ENCODE measurements at places on chromosomes 12 and 14.

DNA sequence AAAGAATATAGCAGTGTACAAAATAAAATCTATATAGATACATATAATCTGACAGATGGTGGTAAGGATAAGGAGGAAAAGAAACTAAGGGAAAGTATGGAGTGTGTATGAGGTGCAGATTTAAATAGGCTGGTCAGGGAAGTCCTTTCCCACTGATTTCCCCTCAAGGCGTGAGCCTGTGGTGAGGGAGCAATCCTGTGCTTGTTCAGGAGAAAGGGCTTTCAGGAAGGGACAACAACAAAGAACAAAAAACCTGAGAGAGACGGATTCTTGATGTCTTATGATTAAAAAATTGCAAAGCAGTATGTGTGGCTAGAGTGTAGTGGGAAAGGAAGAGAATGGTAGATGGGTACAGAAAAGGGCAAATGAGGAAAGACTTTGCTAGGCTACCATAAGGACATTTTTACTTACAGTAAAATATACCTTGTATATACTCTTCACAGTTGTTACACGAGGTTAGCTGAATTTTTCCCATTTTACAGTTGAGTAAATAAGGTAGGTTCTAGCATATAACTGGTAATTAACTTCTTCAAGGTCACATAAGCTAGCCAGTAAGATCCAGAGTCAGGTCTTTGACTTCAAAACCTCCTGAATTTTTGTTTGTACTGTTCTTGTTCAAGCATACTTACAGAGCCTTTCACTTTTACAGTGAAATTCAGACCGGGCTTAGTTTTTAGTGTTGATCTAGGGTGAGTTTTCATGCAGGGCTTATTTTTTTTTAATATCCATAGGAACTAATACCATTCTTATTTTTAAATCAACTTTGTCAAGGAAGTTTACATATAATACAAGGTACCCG, 15.6 kb downstream of the CNOT2 start:
- DNase-seq = no peak

DNA sequence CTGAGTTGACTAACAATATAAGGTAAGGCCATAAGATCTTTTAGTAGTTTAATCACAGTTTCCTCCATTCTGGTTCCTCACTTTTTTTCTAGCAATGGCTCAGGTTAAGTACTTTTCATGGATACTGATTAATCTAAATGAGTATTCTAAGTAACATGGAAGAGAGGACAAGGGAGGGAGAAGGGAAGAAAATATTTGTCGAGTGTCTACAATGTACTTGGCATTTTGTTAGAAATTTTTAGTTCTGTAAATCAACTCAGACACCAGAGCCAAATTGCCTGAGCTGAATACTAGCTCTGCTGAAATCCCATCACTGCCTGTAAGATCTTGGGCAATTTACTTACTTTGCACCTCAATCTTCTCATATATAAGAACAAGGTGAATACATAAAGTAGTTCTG, 20.2 kb downstream of the RERG start:
- no peak for DNase-seq

DNA sequence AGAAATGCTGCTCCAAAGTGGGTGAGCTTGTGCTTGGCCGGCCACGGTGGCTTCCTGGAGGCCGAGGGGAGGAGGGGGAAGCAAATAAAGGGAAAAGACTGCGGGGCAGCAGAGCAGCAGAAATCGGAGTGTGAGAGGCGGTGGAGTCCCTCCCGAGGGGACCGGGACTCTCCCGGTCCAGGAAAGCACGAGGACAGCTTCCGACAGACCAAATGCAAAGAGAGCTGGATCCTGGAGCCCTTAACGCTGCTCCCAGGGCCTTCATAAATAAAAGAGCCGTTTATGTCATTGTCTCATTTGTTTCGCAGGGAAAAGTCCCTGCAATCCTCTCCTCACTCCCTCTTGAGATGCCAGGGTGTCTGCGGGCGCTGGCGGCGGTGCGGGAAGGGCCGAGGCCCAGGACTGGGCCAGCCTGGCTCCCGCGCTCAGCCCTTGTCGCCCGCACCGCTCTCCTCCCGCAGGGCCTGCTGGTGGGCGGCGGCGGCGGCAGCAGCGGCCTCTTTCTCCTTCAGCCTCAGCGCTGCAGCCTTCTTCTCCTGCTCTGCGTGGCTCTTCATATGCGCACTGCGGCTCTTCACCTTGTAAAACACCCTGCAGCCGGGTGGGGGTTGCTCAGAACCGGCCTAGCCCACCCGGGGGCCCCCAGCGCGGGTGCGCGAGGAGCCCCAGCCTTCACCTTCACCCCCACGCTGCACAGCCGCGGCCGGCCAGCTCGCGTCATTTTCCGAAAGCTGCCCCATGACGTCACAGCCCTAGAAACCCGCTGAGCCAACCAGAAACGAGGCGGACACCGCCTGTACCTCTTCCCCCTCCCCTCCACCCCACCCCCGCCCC, 4.5 kb upstream of the PNMA1 start:
- no peak for DNase-seq

- DNase-seq = no peak
These were observed 355.1 kb downstream of the ALG10 start for GRCh38 chr12:34377243-34378035.

- no peak for DNase-seq
These were observed 19.9 kb downstream of the CCND2 start for GRCh38 chr12:4293299-4293965.

All from HEK293T (cell line).